Cortex of kidney (tissue), 1 donor: ENCODE measurements at places on chromosomes 4 and X.

DNA sequence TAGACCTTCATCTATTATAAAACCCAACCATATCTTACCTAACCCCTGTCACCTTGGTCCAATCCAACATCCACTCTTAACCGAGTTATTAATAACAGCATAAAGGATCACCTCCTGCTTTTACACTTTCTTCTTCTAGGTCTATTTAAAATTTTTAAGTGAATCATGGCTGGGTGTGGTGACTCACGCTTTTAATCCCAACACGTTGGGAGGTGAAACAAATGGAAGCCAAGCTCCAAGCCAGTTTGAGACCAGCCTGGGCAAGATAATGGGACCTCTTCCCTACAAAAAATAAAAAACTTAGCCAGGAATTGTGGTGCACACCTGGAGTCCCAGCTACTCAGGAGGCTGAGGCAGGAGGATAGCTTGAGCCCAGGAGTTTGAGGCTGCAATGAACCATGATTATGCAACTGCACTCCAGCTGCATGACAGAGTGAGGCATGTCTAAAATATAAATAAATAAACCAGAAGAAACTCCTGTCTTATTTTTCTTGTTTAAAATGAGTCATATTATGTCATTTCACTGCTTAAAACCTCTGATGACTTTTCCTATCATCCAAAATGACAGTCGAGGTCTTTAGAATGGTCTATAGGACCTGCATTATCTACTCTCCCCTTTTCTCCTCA lies 188.4 kb downstream of the GASK1B start:
- DNase-seq = no peak

DNA sequence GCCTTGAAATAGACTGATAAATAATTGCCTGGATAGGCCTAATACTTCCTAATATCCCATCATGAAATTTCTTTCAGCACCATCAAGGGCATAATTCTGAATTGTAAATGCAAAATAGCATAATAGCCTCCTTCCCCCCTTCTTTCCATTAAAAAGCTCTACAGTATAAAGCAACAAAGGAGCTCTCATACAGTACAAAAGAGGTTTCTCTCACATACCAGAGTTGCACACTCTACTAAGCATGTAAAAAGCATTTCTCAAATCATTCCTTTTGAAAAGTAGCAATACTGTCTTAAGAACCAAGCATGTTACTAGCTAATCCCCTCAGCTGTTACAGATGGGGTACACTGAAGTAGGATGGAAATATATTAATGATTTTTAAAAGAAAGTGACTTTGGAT lies 509.0 kb downstream of the KLHL13 start:
- no peak for DNase-seq

- no peak for DNase-seq
These were observed 83.4 kb upstream of the NKX1-1 start for GRCh38 chr4:1489639-1489995.

DNA sequence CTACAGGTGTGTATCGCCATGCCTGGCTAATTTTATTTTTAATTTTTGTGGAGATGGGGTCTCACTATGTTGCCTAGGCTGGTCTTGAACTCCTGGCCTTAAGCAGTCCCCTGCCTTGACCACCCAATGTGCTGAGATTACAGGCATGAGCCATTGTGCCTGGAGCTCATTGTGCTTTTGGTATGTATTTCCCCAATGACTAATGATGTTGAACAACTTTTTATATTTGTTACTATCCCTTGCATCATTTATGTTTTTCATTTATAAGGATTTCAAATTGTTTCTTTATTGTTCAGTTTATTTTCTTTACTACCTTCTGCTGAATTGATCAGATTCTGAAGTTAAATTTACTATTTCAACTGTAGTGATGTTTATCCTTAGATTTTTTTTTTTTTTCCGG lies 199.7 kb downstream of the CEP135 start:
- no peak for DNase-seq

- no peak for DNase-seq
These were observed 562.4 kb upstream of the ZFP42 start for GRCh38 chr4:187433141-187433540.

DNA sequence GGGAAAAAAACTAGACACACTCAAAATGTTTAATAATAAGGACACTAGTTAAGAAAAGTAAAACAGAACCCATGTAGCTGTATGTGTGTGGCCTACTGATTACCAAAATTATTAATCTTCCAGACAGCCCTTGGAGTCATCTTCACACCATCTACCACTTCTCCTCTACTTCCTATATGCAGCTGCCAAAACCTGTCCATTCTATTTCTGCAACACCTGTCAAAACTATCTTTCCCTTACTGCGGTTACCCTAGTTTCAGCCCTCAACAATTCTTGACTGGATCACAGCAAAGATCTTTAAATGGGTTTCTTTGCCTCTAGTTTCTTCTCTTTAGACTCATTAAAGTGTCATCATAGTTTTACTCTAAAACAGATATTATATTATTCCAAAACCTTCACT lies 72.6 kb downstream of the GPR82 start:
- no peak for DNase-seq

DNA sequence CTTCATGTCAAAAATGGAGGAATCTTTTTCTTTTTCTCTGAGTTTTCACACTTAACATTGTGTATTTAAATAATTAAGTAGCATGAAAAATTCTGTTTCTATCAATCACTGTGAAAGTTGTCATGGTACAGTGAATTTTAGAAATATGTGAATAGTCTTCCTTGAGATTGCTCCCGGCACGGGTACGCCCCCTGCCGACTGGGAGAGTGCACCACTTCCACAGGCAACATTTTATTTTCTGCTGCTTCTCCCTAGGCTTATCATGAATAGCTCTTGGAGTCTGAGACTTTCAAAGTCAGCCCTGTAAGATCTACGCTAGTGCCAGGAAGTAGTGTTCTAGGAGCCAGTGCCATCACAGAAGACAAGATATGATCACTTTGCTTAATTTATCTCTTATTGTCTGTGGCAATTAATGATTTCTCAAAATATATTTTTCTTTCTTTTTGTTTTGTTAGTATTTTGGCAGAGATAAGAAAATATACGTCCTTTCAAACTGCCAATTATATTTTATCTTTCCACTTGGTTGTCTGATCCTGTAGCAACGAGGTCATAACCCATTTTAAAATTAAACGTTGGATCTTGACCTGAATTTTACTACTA lies 763.8 kb upstream of the AADAT start:
- no peak for DNase-seq

DNA sequence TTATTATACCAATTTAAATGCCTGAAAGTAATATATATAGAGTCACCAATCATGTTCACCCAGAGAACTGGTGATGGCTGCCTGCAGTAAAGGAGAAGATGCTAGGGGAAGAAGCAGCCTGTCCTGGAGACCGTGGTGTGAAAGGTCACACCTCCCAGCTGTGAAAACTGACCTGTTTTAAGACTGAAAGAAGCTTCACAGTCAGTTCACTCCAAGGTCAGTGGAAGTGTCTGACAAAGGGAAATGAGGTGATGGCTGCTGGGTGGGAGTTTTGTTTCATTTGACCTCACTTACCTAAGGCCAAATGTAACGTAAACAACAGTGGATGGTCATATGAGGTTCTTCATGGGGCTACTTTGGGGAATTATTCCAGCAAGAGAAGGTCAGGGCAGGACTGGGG lies 352.1 kb upstream of the GATB start:
- no peak for DNase-seq

DNA sequence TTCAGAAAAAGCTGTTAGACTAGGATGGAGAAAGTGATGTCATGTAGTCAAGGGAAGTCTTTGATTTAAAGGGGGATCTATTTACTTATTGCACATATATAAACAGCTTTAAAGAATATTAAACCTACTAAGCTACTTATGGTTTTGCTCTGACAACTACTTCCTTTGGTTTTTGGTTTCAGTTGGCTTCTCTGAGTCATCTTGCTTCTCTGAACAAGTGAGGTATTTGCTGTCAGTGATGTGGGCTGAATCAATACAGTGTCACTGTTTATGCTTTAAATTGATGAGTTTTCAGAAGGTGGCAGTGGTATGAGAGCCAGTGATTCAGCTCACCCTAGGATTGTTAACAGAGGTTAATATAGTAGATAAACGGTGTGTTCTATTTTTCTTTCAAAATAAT lies 75.1 kb downstream of the CEP44 start:
- no peak for DNase-seq

GRCh38 chr4:131488772-131489171 lies 1660.3 kb upstream of the PCDH10 start:
- no peak for DNase-seq

DNA sequence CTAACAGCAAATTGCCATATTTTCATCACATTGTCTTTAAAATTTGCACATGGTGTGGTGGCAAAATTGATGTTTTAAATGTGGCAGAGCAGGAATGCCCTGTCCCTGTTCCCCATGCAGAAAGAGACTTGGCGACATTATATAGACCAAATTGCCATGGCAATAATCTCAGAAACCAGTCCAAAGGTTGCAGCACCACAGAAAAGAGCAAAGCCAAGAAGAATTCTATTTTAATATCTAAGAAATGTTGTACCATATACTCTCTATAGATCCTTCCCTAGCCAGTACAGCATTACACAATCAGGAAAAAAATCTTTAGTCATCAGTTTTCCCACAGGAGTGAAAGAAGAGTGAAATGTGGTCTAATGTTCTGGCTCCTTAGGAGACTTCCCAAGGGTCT lies 80.0 kb downstream of the UGT2B28 start:
- DNase-seq = no peak

GRCh38 chr4:20126906-20127305 lies 124.8 kb upstream of the SLIT2 start:
- DNase-seq = no peak

DNA sequence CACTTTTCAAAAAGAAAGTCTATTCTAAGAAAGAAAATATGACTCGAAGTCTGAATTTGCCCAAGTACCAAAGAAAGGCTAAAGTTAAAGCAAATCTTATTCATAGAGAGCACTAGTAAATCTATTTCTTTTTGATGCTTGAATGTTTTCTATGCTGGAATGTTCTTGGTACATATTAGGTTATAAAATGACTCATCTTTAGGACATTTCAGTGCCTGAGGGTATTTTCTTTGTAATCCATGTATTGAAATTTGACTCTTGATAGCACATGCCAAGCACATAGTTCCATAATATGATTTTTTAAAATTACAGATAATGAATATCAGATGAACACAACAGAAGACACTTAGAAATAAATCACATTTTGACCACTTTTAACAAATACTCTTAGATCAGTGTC lies 232.8 kb downstream of the TRIML1 start:
- no peak for DNase-seq

GRCh38 chrX:108361316-108361715 lies 76.9 kb downstream of the COL4A6 start:
- no peak for DNase-seq

DNA sequence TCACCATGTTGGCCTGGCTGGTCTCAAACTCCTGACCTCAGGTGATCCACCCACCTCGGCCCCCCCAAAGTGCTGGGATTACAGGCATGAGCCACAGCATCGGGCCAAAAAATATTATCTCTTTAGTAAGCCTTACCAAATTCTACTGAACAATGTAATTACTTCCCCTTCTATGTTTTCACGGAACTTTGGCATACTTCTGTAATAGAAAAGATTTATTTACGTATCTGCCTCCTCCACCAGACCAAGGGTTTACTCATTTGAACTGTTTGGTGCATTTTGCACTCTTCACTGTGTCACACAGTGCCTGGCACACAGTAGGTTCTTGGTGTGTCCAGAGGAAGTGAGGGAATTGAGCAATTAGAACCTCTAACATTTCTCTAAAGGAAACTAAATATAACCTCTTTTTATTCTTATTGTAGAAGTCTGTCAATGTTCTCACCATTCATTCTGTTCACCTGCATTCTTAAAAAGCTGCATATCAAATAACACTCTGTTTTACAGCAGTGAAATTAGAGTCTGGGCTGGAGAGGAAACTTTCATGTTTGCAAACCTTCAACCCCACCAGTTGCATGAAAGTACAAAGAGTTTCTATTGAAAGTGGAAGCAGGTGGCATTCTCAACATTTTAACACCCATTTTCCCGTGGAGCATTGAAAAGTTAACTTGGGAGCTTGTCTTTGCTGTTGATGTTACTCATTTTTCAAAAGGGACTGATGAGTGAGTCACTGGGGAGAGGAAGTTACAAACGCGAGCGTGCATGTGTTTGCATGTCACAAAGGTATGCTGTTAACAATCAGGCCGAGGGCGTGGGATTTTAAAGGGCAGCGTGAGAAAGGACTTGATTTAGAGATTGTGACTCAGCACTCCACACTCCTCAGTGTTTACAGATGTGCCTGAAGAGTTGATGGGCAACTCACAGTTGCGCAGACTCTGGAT lies 314.1 kb downstream of the STK32B start:
- no peak for DNase-seq

DNA sequence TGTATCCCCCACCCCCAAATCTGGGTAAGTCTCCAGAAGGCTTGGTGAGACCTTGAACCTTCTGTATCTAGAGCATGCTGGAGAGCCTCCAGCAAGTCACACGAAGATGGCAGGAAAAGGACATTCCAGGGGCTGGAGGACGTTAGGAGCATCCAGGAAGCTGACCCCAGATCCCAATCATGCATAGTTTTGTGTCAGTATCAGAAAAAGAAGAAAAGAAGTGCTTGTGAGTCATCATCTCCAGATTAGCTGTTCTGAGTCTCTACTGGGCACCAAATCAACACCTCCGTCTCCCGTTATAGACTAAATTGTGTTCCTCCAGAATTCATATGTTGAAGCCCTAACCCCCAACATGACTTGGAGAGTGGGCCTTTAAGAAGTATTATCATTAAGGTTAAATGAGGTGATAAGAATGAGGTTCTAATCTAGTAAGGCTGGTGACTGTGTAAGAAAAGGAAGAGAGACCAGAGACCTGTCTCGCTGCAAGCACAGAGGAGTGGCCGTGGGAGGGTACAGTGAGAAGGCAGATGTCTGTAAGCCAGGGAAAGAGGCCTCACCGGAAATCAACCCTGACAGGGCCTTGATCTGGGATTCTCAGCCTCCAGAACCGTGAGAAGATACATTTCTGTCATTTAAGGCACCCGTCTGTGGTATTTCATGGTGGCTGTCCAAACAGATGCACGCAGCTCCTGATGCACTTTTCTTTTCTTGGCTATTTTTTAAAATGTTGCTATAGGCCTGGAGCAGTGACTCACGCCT lies 38.1 kb upstream of the CLDN24 start:
- DNase-seq = no peak

DNA sequence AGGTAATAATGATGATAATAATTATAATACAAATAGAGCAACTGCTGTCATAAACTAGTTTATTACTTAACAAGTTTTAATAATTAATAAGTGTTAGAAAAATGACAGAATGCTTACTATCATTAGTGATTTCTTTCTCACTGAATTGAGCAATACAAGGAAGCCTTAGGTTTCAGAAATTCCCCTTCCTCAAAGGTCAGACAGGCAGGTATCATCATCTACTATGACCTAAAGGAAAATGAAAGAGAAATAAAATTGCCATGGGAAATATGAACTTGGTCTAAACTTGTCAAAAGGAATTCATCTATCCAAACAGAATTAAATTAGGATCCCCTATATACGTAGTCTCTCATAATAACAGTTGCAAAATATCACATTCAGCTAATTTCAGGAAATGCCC lies 56.3 kb upstream of the SLC7A11 start:
- DNase-seq = no peak
